Right hindlimb (tissue), 1 donor: ENCODE measurements at places on chromosomes 5 and 9.

GRCh38 chr5:95081500-95081960, 203.4 kb downstream of the MCTP1 start:
- peak; percentile 25 for DNase-seq

DNA sequence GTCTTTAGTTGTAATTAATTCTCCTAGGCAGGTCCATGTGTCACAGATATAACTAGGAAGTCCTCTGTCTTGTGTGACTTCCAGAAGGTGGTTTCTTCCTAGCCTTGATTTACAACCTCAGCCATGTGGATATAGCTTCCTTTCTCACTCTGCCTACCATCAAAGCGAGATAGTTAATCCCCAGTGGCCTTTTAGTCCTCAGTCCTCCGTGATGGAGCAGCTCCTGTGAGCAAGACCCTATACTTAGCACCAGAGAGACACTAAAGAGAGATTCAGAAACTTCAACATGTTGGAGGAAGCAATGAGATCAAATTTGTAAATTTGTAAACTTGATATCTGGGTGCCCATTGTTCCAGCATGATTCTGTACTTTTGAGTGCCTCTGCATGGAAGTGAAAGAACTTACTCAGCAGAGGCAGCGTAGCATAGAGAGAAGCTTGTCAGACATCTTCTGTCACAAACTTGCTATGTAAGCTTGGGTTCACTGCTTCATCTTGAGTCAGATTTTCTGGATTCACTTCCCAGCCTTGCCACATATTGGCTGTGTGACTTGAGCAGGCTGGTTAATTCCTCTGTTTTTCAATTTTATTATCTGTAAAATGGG, 170.2 kb upstream of the NR3C1 start:
- DNase-seq = no peak

DNA sequence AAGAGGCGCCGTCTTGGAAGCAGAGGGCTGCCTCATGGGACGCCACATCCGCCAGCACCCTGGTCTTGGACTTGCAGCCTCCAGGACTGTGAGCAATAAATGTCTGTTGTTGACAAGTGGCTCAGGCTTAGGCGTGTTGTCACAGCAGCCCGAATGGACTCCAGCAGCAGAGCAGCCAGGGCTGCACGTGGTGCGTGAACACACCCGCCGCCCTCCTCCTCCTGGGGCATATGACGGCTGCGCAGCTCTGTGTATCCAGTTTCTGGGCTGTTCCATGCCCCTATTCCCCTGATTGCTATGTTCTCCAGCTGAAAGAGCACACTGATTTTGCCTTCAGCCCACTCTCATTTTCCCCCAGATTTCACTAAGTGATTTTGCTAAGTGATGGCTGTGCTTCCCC, 36.0 kb upstream of the CLPTM1L start:
- DNase-seq = no peak

GRCh38 chr5:63553073-63553472, 409.2 kb downstream of the HTR1A start:
- no peak for DNase-seq

DNA sequence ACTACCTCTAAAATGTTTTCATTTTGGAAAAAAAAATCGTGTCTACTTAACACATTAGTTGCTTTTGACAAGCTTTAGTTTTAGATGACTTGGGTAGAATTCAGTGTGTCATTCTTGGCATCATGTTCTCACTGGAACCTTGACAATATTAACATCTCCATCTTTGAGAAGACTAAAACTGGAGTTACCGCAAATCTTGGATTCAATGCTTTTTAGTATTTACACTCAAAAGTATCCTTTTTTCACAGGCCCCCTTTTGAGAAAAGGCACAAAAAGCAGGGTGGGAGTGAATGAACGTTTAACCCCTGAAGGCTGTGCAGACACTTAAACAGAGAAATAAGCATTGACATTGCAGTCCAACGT, 549.1 kb downstream of the CSNK1G3 start:
- no peak for DNase-seq

DNA sequence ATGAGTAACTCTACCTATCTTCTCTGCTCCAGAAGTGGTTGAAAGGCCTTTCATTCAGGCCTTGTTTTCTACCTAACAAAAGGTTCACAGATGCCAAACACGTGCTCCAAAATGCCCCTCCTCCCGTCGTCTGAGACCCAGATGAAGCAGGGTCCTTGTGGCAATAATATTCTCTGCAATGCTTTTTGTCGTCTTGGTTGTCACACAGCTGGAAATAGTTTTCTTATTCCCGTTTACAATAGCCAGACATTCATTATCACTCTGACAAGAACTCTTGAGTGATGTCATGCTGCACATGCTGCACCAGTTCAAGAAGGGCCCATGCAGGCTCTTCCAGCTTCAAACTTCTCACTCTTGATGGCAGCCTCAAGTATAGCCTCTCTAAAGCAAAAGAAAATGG, 7.8 kb downstream of the LPAR1 start:
- no peak for DNase-seq

GRCh38 chr5:14807471-14807870, 64.1 kb downstream of the ANKH start:
- DNase-seq = no peak

- peak; percentile 77 for DNase-seq
Observed at GRCh38 chr9:124284940-124285441, 27.2 kb downstream of the NEK6 start.

DNA sequence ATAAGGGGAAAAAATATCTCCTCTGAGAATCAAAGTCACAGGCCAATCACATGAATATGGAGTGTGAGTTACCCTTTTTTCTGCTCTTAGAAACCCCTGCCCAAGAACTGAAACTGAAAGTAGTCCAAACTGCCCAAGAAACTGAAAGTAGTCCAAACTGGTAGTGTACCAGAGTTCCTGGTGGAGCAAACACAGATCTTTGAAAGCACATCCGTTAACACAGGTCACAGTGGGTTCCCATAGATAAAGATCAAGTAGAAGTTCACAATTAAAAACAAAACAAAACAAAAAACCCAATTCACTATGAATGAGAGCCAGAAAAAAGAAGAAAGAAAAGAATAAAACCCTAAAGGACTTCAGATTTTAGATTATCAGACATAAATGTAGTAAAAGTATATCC, 332.4 kb upstream of the EFNA5 start:
- DNase-seq = no peak

DNA sequence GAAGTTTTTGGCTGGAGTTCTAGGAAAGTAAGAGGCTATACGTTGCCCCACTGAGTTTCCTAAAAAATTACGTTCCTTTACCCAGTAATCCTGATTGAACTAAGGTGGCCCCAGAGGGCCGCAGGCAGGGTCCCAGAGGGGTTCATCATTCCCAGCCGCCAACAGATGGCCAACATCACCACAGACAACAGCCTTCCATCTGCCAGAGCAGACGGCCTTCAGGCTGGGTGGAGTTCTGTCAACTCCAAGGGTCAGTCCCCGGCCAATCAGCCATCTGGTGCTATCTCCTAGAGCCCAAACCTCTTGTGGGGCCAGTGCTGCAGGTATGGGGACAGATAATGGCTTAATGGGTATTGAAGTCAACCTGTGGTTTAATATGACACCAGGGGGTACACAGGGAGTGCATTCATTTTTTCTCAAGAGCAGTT, 30.4 kb downstream of the TBC1D2 start:
- no peak for DNase-seq
